ENCODE measurements at places on chromosomes 2 and 18.

GRCh38 chr2:186205254-186205911 lies 280.7 kb upstream of the ZC3H15 start:
- DNase-seq: no peak

- no peak for DNase-seq
Observed at GRCh38 chr2:105038383-105039061, 653 bp downstream of the MRPS9 start.

DNA sequence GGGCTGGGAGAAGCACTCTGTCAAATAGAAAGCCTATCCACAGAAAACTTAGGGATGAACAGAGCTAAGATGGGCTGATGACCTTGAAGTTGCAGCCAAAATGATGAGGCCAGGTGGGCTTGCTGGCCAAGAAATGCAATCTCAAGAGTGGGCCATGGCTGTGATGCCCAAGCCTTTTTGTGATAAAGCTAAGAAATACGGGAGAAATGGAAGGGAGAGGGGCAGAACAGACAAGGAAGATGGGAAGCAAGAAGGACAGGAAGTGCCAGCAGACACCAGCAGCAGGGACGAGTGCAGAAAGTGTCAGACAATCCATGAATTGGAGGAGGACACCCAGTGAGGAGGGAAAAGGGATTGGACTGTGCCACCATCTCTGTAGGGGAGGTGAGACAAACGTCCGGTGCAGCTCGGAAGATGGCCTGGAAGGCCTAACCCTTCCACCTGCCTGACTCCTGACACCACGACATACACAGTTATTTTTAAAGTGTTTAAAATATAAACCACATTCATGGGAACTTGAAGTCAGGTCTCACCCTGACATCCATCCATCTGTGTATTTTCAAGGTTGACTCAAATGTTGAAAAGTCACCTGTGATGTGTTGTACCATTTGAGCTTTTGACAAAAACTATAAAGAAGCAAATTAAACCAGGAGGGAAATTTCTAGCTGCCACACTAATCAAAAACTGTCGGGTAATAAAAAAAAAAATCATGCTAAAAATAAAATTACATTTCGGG lies 105.5 kb downstream of the BCL2 start:
- DNase-seq: no peak

- DNase-seq: no peak
Observed at GRCh38 chr2:217475101-217475500, 527.7 kb downstream of the TNS1 start.

GRCh38 chr18:69874058-69874457 lies 73.6 kb downstream of the CD226 start:
- no peak for DNase-seq

DNA sequence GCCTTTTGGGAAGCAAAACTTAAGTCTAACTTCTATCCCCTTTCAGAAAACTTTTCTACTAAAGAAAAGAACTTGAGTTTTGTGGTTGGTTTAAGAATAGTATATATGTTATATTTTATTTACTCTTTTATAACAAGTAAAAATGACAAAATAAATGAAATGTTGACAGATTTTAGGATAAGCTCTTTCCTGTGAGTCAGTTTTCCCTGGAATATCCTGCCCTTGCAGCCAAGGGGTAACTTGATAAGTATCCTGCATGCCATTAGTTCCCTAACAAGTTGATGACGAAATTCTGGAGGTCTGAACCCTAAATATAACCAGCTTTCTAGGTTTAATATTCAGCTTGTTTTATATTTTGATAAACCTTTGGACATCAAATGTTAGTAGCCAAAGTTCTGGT lies 7.3 kb upstream of the HTR2B start:
- no peak for DNase-seq

DNA sequence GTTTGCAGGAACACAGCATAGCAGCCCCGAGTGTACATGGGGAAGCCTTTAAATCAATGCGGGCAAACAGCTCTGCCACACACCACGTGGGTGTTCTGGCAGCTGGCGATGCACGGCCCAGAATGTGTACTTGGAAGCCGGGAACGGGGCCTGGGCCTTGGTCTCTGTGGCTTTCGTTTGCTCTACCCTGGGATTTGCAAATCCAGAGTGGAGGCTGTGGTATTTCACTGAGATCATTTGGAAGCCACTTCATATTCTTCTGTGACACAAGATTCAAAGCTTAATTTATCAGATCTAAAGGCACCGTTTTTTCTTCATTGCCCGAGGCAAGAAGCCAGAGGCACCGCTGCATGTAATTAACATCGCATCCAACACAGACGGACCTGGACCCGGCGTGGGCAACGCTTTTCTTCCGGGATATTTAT lies 246.3 kb upstream of the MYT1L start:
- no peak for DNase-seq

- no peak for DNase-seq
Observed at GRCh38 chr2:187542123-187542522, 12.1 kb downstream of the TFPI start.

DNA sequence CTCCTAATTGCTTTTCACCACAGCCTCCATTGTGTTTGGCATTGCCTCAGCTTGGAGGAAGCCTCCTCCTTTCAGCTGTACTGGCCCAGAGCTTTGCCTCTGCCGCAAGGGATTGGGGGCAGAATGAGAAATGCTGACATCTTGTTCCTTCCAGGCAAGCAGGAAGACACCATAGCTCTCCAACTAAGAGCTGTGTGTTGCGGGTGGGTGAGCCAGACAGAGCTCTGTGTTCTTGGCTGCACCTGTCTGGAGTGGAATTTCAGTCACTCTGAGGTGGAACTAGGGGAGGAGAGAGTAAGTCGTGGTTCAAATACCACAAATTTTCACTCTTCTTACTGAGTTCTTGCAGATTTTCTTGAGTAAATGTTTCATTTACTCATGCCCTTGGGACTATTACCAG lies 36.6 kb upstream of the KCNF1 start:
- no peak for DNase-seq

- DNase-seq: no peak
Observed at GRCh38 chr2:17644997-17645720, 104.7 kb downstream of the VSNL1 start.

GRCh38 chr18:70127359-70127758 lies 78.1 kb downstream of the RTTN start:
- no peak for DNase-seq

DNA sequence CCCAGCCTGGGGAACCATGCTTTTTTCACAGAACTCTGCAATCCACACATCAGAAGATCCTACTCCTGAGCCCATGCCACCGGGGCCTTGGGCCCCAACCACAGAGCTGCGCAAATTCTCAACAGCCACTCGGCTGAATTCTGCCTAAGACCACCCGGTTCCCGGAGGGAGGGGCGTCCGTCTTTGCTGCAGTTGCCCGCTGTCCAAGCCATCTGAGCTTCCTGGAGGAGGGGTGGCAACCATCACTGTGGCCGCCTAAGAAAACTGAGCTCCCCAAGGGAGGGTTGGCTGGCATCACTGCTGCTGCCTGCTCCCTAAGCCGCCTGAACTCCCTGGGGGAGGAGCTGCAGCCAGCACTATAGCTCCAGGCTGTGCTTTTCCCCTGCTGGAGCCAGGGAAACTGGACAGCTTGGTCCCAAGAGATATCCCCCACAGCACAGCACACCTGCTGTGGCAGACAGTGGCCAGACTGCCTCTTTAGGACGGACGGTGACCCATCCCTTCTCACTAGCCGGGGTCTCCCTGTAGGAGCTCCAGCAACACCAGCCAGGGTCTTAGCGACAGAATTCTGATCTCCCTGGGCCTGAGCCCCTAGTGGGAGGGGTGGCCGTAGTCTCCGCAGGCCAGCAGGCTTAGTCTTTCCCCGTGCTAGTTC lies 1411.6 kb upstream of the CDH2 start:
- no peak for DNase-seq

DNA sequence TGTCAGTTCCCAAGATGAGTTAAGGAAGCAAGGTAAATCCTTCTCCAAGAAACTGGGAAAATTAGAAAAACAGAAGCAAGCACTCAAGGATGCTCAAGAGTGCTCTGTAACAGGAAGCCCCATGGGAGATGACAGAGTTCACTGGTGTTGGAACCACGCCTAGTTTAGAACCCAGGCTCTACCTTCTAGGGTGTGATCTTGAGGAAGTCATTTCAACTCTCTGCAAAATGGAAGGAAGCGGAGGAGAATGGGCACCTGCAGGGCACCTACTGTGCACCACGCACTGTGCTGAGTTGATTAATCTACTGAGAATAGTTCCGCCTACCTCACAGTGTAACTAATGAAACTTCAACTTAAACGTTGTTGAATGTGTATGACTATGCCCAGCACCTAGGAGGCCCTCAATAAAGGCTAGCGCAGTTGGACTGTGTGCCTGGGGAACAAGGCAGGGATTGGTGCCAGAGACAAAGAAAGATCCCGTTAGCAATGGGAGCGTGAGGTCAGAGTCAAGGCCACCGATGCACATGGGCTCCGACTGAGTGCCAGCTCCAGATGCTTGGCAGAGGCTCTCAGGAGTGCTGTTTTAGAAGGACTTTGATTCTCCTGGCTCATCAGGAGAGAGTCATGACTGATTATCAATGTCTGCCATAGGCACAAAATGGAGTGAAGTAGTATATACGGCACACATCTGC lies 93.7 kb downstream of the MAPK4 start:
- no peak for DNase-seq

DNA sequence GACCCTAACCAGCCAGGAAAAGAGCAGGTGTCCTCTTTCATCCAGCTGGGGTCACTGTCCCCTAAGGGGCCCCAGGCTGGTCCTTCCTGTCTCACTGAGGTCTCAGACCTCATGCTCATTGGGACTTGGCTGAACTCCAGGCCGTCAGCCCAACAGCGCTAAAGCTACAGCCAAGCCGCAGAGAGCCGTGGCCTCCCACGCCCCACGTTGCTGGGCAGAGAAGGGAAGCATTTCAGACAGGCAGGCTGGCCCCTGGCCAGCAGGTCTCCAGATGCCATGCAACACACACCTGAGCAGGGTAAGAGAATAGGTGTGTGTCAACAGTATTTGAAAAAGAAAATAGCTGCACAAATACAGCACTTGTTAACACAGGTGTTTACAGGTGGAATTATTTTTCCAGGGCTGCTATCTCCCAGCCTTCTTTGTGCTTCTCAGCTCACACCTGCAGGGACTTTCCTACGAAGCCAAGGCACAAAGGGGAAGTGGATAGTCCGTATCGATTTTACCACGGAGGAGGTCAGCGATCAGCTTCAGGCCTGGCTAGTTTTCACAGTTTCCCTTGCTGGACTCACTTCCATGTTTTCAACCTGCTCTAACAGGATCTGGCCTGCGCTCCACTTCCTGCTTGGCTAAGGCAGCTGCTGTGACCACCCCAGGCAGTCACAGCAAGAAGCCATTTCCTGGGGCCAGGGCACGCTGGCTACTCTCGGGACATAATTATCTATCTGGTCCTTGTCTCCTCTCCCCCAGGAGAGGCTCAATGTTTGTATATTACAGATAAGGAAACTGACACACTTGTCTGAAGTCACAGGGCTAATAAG lies 156.1 kb upstream of the ID2 start:
- no peak for DNase-seq

DNA sequence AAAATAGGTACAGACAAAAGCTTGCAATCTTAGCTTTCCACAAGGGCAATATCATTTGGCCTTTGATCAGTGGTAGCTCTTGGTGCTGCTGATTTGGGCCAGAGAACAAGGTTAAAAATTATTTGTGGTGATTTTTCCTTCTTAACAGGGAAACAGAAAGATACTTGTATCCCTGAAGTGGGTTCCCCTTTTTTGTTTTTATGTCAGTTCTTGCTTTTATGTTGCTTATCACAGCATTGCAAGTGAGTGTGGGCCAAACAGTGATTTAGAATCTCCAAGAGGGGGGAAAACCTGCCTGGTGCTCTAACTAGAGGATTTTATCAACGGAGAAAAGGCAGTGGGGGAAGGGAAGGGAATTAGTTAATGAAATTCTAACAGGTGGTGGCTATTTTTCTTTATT lies 197.6 kb upstream of the SP5 start:
- DNase-seq: no peak

- DNase-seq: no peak
Observed at GRCh38 chr2:182019731-182020130, 34.1 kb downstream of the PPP1R1C start.

DNA sequence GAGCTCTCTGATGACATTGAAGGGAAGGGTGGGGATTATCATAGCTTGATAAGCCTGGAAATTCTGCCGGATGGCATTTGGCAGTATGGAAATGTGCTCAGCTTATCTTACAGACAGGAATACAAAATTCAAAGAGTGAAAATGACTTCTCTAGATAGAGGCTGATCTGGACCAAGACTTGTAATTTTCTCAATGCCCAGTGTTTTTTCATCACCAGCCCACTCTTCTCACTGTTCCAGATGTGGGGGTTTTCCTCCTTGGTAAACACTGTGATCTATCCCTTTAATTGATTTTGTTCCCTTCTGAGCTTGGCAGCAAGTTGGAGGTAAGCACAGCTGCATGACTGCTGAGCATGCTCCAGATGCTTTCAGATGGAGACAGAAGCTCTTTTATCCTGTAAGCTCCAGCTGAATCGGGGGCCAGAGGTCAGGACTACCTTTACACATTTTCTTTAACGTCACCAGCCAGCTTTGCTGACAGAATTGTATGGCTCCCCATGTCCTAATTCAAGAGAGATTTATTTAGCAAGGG lies 287.4 kb upstream of the TCF4 start:
- no peak for DNase-seq

DNA sequence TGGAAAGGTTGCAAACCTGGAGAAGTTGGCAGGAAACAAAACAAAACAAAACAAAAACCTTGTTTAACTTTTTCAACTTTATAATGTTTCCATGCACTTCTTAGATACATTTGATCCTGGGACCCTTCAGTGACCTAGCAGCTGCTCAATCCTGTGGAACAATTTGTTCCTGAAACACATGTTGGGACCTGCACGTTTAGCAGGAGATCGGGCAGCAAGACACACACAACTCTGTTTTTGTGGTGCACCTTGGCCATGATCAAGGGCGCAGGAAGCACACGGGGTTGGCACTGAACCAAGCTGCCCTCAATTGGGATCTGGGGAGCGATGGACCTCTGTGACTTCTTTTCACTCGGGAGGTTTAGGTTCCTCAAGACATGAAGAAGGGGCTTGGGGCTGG lies 268.7 kb downstream of the LOXHD1 start:
- no peak for DNase-seq

DNA sequence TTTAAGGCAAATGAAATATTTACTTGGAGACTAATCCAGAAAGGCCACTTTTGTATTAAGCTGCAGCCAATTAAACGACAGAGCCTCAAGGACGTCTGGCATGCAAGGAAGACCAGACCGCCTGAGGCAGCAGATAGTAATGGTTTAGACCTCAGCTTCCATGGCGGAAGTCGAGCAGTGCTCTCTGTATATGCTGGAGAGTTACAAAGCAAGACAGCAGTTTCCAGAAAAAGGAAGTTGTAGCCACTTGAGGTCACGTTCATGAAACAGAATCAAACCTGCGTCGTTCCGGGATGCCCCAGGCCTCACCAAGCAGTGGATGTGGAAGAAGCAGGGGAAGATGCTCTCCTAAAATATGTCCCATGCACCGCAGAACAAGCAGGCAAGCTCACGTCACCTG lies 142.0 kb downstream of the PTGR3 start:
- no peak for DNase-seq

GRCh38 chr18:12442946-12443345 lies 35.2 kb downstream of the PRELID3A start:
- no peak for DNase-seq

GRCh38 chr2:53075760-53076159 lies 691.8 kb upstream of the CHAC2 start:
- no peak for DNase-seq
